ENCODE measurements at places on chromosomes 3 and 15. TPM values are rescaled to one million over a fixed set of nuclear protein-coding genes. Genes with fewer than 3 reads are reported as not detected.

Gene MAP2K5
- 13.6 TPM for total RNA-seq

Gene NDUFB5
- 114 TPM for total RNA-seq

- no peak for DNase-seq
These were observed 26.1 kb downstream of the POMGNT2 start for GRCh38 chr3:43079536-43080332.

GRCh38 chr3:173725507-173725906 is 328.0 kb downstream of the NLGN1 start:
- DNase-seq = no peak

Data from WTC11 (cell line).